Activated naive CD4-positive, alpha-beta T cell treated with anti-CD3 and anti-CD28 coated beads, Interleukin-2, amount 50 U/mL, for 72 hours (primary cell): ENCODE measurements at places on chromosomes 12 and 14. TPM values are rescaled to one million over a fixed set of nuclear protein-coding genes. Genes with fewer than 3 reads are reported as not detected.

DNA sequence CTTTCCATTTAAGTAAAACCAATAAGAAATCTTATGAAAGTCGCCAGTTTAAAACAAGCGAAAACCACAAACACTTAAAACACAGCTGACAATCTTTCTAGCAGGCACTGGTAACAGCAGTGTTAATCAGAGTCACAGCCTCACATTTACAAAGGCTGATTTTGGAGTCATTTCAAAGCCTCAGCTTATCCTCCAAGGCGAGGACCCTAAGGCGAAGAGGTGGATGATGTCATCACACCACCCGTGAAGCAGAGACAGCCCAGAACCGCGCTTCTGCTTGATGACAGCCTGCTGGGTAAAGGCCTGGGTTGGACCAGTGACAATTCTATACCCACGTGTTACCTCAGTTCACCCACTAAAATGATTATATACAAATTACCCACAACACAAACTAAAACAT lies 10.1 kb downstream of the GOLGA3 start:
- DNase-seq = no peak

DNA sequence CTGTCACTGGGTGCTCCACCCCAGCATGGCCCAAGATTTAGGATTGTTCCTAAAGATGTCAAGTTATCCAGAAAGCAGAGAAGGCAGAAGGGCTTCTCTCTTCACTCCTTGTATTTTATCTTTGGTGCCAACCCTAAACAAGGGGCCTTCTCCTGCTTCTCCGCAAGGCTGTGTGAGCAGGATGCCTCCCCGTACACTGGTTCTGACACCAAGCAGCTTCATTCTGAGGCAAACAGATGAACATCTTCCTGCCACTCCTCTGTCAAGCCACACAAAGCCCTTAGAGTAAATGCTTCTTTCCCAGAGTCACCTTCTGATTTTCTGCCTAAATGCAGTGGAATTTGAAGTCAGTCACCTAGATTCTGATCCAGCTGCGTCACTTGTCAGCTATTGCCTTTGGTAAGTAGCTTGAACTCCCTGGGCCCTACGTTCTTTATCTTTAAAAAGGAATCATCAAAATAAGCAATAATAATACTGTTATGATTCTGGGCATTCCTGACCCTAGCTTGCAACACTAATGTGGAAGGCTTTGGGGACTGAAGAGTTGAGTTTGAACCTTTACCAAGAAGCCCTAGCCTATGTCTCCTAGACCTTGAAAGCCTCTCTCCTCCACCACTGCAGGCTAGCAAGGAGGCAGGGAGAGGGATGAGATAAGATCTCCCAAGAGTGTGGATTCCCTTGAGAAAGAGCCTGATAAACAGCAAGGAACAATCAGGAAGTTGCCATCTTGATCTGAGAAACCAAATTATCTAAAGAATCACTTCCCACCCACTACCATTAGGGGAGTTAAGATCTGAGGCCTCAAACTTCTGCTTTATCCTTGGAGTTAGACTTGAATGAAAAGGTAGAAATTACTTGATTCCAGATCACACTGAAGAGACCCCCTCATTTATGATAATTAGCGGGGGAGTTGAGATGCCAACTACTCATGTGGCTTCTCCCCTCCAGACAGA lies 5.7 kb downstream of the KRT73 start:
- DNase-seq = no peak

ASCL1 gene
- not detected for total RNA-seq

GRCh38 chr12:76266797-76267196 lies 81.4 kb downstream of the BBS10 start:
- no peak for DNase-seq

GRCh38 chr12:129961856-129962255 lies 58.0 kb upstream of the TMEM132D start:
- no peak for DNase-seq

GRCh38 chr14:60350366-60350720 lies 101.3 kb downstream of the PPM1A start:
- DNase-seq = no peak

- no peak for DNase-seq
Measured at GRCh38 chr12:77816196-77816595, 14.5 kb upstream of the NAV3 start.

DEGS2 gene
- 3.2 TPM for total RNA-seq

CLEC1B gene
- total RNA-seq = not detected

- DNase-seq = no peak
Measured at GRCh38 chr12:102847131-102847530, 69.9 kb downstream of the PAH start.

DNA sequence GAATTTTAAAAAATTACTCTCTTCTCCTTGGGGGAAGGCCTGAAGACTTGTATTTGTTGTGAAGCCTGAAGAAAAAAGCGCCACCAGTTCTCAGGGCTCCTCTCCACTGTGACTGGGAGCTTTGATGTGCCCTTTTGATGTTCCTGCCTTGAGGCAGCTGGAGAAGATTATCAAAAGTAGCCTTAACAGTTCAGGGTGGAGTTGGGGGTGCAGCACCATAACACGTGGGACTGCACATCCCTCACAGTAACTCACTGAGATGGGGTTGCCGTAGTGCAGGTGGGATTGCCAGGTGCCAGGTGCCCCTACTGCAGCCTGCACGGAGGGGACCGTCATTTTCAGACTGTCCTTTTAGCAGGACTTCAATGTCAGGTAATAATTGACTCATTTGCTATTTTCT lies 474.1 kb downstream of the ETNK1 start:
- DNase-seq = no peak

GRCh38 chr12:40971911-40972310 lies 216.2 kb upstream of the PDZRN4 start:
- DNase-seq = no peak

GRCh38 chr12:29889737-29890136 lies 106.0 kb upstream of the TMTC1 start:
- DNase-seq = no peak

- DNase-seq = no peak
Measured at GRCh38 chr14:85813040-85813439, 283.1 kb downstream of the FLRT2 start.

- no peak for DNase-seq
Measured at GRCh38 chr14:72701237-72701565, 192.7 kb downstream of the DPF3 start.
